Hypothalamus (tissue), 51 donors: ENCODE measurements at places on chromosomes 1 and 21.

- DNase-seq, result no peak
Measured at GRCh38 chr1:24294228-24294672, 24.9 kb upstream of the GRHL3 start.

DNA sequence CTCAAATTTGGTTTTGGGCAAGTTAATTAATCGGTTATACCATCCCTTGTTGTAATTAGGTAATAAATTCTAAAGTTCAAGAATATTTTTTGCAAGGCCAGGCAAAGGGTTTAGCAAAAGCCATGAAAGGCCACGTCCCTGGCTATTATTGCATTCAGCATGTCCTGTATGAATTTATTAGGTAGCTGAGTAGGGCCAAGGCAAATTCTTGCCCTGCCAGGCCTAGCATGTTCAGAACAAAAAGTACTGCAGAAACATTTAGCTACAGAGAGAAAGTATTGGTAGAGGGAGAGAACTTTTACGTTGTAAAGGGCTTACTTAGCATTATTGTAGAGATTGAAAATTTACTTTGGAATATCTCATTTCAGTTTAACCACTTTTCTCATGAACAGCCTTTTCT lies 94.4 kb downstream of the PATJ start:
- DNase-seq, result no peak

- no peak for DNase-seq
Measured at GRCh38 chr21:16196001-16196400, 466.2 kb downstream of the USP25 start.

DNA sequence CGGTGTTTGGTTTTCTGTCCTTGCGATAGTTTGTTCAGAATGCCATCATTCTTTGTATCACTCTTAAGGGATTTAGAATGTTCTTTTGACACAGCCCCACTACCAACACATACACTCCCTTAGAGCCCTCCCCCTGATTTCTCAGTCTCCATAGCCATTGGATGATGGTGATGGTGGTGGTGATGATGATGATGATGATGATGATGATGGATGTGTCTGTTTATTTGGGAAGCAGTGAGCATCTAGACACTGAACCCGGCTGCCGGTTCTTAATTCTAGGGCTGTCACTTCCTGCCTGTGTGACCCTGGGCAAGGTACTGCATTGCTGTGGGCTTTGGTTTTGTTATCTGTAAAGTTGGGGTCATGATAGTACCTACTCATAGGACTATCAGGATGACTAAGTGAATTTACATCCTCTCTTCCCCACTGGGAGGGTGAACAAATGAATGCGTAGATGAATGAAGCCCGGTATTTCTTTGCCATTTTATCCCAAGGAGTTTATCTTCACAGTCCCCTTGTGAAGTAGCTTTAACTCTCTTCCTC lies 100.7 kb downstream of the HUNK start:
- DNase-seq, result no peak

- no peak for DNase-seq
Measured at GRCh38 chr1:93346421-93346993, 800 bp downstream of the DR1 start.

DNA sequence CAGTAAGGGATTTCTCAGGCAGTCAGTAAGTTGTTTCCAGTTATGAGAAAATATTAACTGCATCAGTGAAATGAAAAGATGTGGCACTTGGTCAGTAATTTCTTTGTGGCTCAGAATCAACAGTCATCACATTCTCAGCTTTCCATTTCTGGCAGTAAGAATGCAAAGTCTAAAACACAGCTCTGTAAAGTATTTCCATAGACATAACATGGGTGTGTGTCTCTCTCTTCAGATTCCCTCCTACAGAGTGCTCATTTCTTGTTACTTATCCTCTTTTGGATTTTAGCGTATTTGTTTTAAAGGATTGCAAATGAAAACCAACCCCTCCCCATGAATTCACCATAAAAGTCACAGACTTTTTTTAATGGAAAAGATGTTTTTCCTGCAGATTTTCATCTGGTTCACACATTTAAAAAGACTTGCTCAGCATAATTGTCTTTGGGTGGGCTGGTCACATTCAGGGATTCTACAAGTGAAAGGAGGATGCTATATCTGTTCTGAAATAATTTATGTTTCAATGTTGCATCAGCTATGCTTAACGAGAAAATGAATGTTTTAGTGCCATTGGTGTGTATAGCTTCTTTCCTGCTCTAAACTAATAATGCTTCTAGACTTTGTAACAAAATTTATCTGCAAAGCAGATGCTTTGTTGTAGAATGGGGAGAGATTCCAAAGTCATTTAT lies 34.6 kb upstream of the CD55 start:
- DNase-seq, result no peak

GRCh38 chr1:11129649-11130390 lies 30.2 kb upstream of the EXOSC10 start:
- no peak for DNase-seq

DNA sequence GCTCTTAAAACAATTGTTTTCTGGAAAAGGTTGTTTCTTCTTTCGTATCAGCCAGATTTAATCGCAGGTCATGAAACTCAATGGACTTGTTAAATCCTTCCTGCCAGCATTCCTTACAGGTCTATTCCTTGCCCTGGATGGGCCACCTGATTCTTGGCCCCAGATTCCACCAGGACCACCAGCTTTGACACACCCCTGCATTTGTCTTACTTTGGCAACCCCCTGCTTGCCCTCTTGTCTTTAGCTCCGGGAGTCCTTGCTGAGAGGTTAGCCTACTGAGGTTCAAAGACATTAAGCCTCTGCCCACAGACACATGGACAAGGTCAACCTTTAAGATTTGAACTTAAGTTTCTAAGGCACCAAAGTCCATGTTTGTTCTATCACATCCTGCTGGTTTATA lies 27.1 kb upstream of the DAB1 start:
- no peak for DNase-seq

- DNase-seq, result no peak
Measured at GRCh38 chr1:169867012-169867675, 26.6 kb downstream of the SCYL3 start.

DNA sequence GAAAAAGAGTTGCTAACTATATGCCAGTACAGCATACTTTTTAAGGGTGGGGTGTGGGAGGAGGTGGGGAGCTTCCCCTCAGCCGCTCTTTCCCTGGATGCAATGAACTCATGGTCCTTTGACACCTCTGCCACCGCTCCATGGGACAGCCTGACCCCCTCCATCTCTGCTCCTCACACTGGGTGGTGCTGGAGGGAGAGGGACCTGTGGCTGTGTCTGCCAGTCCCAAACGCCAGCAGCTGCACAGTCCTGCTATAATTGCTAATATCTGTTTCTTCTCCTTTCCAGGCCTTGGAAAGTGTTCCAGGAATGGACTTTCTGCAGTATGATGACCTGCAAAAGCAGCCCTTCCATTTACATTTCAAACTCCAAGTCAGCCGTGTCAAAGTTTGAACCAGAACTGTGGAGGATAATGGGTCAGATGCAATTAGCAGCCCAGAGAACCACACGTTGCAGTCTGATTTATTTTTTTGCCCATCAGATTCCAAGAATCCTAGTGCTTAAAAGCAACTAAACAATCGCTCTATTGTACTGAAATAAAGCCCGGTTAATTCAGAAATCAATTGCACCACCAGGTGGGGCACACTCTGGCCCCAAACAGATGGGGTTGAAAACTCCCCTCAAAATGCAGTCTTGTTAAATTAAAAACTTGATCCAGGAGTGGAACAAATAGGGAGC lies 160.7 kb upstream of the LMO4 start:
- DNase-seq, result no peak

- DNase-seq, result peak; percentile 75
Measured at GRCh38 chr1:43545695-43546387, 15.2 kb downstream of the PTPRF start.

GRCh38 chr21:36156815-36157670 lies at the start of gene DOP1B:
TSS of gene DOP1B (plus strand) at chr21:36156824. CDS start at chr21:36164734, 7,910 bp downstream.
- DNase-seq, result no peak

DNA sequence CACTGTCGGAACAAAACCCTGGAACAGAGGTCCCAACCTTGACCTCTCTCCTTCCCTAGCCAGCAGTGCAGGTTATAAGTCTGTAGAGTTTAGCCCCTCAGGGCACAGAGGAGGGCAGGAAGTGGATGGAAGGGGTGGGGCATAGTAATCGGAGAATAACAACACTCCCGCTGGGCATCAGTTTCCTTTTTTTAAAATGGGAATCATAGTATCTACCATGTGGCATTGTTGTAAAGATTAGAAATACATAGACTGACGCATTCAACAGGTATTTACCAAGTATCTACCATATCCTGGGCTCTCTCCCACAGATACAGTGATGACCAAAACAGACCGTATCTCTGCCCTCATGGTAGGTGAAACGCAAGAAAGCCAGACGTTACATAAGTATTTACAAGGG lies 24.9 kb upstream of the ATF3 start:
- DNase-seq, result no peak

DNA sequence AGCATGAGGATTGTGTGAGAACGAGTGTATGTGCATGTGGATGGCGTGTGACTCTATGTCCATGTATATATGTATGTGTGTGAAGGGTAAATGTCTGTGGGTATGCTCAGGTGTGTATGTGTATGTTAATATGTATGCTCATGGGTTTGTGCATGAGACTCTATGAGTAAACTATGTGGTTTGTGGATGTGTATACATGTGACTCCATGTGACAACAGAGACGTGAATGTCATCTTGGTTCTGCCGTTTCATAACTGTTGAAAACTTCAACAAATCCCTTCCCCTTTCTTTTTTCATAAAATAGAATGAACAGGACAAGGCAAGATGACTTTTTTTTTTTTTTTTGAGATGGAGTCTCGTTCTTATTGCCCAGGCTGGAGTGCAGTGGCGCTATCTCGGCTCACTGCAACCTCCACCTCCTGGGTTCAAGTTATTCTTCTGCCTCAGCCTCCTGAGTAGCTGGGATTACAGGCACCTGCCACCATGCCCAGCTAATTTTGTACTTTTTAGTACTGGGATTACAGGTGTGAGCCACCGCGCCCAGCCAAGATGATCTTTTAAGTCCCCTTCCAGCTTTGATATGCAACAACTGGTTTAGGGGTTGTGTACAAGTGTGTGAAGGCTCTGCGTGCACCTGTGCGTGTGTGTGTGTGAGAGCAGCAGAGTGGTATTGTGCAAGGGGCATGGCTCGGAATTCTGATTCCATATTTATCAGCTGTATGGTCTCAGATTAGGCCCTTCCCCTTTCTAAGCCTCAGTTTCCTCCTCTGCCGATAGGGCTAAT lies 106.3 kb downstream of the EBNA1BP2 start:
- no peak for DNase-seq

GRCh38 chr1:53631622-53632310 lies 107.2 kb downstream of the GLIS1 start:
- DNase-seq, result no peak

DNA sequence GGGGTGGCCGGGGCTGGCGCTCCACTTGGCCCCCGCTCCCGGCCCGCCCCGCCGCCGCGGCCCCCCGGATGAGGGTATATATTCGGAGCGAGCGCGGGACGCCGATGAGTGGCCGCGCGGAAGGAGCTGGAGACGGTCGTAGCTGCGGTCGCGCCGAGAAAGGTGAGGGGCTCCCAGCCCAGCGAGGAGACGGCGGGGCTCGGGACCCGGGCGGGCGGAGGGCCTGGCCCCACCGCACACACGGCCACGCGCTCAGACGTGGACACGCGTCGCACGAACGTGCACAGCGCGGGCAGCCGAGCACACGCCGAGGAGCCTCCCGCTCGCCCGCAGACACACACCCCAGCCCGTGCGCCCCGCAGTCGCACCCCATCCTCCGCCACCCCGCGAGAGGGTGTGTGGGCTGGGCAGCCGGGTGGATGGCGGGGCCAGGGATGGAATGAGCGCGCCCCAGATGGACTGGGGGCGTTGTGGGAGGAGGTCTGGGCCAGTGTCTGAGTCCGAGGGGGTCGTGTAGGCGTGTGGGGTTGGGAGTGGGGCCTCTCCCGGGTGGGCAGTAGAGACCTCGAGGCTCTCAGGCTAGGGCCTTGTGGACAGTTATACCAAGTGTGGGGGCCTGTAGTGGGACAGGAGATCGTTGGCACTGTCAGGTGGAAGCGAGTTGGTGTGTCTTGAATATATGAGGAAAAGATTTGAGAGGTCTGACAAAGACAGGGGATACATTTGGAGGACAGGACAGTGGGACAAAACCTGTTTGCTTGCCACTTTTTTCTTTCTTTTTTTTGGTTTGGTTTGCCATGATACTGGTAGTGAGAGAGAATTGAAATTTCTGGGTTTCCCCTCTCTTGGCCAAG lies at the start of gene UAP1:
UAP1 (plus strand) TSS at position 107 of the 854 bp plus-strand sequence. CDS start 4,347 bp downstream, outside the sequence.
- DNase-seq, result no peak

GRCh38 chr1:234844479-234845031 lies 234.6 kb upstream of the IRF2BP2 start:
- no peak for DNase-seq
